ENCODE measurements at places on chromosomes 12 and 14.

DNA sequence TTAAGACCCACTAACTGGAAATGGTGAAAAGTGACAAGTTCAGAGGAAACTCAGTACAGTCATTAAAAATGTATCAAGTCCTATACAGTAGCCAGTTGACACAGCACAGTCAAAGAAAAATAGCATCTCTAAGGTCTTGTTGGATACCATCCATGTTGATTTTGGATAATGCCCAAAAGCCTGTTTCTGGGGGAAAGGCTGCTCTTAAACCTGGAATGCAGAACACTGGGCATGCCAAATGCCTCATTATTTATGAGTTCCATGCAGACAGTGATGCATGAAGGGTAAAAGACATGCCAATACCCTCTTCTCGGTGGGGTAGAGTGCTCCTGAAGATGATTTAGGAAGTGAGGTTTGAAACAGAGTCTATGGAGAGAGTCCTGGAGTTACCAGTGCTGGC lies 29.6 kb downstream of the KCNK13 start:
- DNase-seq: no peak

GRCh38 chr12:123427036-123427769 lies 9.3 kb downstream of the RILPL2 start:
- DNase-seq: no peak

- no peak for DNase-seq
Measured at GRCh38 chr12:96861656-96862055, 45.4 kb upstream of the NEDD1 start.

DNA sequence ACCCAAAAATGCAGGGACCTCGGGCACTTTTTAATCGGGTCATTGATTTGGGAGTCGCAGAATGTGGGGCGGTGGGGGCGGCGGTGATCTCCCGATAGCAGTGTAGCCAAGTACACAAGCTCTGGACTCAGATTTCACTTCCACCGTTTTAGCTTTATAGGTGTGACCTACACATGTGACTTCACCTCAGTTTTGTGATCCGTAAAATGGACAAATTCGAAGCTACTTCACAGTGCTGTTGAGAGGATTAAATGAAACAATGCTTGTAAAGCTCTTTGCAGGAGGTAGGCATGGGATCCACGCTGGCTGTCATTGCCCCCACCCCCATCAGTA lies 478 bp downstream of the RITA1 start:
- no peak for DNase-seq

DNA sequence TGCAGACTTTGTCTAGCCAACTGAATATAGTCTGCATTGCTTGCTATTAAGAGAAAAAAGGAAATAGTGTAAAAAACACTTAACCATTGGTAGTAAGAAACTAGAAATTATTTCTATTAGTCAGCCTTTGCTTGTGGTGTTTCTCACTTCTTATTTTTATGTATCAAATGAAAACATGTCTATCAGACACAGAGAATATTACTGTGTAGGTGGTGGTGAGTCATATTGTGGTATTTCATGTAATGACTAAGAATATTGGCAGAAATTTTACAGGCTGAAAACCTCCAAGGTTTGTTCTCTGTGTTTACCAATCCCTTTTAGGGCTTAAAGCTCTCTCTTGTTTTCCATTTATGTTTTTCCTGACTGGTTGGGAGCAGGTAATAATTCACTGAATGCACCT lies 87.2 kb downstream of the DAAM1 start:
- DNase-seq: no peak

- no peak for DNase-seq
Measured at GRCh38 chr14:63782683-63783389, 55.0 kb upstream of the SGPP1 start.

- DNase-seq: no peak
Measured at GRCh38 chr14:22842211-22843122, 6.1 kb downstream of the MMP14 start.

GRCh38 chr12:88793096-88793495 lies 212.8 kb upstream of the KITLG start:
- DNase-seq: no peak

DNA sequence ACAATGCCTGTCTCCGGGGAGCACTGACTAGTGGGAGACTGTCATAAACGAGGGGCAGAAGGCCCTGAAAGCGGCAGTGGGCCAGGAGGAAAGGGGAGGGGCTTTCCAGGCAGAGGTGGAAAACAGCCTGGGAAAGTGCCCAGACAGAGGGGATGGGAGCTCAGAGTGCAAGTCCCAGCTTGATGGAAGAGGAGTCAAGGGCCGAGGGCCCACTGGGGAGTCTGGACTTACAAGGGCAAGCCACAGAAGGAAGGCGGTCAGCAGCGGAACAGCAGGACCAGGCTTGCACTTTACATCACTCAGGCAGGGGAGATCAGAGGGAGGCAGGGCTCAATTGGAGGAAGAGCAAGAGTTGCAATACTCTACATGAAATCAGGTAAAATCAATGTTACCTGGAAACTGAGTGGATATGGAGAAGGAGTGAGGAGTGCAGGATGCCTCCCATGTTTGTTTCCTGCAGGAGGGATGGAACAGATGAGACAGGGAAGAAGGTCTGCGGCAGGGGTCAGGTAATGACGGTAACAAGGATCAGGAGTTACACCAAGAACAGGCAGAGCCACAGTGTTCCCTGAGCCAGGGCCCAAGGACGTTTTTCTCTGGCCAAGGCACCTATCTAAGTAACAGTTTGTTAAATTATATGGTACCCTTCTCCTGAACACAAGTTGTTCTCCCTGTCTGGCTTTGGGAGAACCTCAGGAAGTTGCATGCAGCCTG lies 23.8 kb downstream of the PXN start:
- DNase-seq: no peak

- DNase-seq: no peak
Measured at GRCh38 chr12:55682087-55682796, 25.5 kb downstream of the ITGA7 start.

- no peak for DNase-seq
Measured at GRCh38 chr12:67562513-67563287, 85.8 kb upstream of the DYRK2 start.

All from BE2C (cell line).